ENCODE measurements at places on chromosomes 3 and 15.

- no peak for DNase-seq
Measured at GRCh38 chr15:95814908-95815307, 515.6 kb upstream of the NR2F2 start.

- peak; percentile 59 for DNase-seq
Measured at GRCh38 chr15:75727851-75728715, 15.4 kb upstream of the CSPG4 start.

DNA sequence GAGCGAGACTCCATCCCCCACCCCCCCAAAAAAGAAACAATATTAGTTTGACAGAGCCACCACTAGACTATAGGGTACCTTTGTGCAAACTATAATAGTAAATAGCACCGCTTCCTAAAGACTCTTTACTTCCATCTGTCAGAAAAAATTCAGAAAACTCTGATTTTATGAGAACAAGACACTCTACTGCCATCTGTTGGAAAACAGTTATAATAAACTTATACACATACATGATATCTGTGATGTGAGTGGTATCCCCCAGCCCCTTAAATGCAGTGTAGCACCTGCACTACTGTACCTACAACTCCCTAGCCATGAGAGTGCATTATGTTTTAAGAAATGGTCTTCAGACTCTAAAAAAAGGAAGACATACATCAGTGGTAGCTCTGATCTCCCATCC is 47.1 kb upstream of the CTDSPL start:
- DNase-seq: no peak

- no peak for DNase-seq
Measured at GRCh38 chr3:150972366-150973071, at the start of gene CLRN1. Gene CLRN1 (minus strand): TSS chr3:150972727. CDS start chr3:150972708, 19 bp downstream.

GRCh38 chr3:73480187-73480672 is 144.5 kb downstream of the PDZRN3 start:
- DNase-seq: no peak

DNA sequence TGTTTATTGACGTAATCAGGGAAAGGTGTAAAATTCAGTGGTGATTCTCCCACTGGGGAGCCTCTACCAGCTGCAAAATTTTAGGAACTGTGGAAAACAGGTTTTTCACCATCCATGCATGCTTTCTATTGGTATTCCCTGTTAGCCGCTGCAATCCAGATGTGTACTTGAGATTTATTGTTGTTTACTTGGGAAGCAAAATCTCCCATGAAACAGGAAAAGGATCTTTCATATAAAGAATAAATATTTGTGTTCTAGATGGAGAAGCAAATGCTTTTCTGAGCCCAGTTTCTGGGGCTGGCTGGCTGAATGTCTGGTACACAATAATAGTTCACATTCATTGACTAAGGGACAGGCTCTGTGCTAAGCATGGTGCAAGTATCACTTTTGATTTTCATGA is 144.6 kb upstream of the RASGRP1 start:
- DNase-seq: no peak

- DNase-seq: no peak
Measured at GRCh38 chr15:100760357-100760903, 119.2 kb upstream of the ALDH1A3 start.

DNA sequence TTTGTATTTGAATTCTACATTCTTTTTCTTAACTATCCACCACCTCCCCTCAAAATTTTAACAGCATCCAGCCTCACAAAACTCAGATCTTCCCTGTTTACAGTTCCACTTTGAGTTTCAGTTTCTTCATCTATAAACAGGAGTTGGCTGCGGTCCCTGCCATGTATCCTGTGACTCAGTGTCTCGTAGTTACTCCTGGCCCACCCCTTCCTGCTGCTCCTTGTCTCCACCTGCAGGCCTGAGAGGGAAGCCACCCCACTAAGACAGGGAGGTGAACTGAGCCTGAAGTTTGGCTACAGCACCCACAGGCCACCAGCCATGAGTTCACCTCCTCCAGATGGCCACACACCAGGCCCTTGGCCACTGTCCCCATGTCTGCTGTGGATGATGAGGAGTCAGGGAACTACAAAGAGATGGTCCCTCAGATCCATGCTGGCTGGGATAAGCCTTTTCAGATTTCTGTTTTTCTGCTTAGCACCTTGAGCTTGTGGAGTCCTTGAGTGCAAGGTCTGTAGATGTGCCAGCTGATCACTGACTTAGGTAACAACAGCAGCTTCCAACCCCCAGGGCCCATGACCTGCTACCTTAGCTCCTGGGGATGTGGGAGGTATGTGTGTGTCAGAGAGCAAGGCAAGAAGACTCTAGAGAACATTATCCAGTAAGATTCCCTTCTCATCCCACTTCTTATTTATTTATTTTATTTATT is 37.5 kb downstream of the CD86 start:
- DNase-seq: no peak

DNA sequence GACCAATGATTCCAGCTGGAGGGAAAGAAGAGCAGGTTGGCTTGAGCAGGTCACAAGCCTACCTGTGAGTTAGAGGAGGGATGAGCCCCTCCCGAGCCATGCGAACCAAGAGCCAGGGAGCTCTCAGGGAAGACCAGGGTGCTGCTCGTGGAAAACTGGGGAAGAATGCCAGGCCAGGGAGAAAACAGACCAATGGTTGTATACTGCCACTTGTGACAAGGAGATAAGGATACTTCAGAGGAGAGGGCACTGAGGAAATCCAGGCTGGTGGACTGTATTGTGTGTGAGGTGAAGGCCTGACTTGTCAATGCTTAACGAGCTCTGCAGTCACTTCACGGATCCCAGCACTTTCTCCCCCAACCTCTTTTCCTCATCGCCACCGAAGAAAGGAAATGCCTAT is 177.7 kb downstream of the SSR3 start:
- DNase-seq: no peak

- no peak for DNase-seq
Measured at GRCh38 chr3:96970211-96970610, 155.8 kb downstream of the EPHA6 start.

DNA sequence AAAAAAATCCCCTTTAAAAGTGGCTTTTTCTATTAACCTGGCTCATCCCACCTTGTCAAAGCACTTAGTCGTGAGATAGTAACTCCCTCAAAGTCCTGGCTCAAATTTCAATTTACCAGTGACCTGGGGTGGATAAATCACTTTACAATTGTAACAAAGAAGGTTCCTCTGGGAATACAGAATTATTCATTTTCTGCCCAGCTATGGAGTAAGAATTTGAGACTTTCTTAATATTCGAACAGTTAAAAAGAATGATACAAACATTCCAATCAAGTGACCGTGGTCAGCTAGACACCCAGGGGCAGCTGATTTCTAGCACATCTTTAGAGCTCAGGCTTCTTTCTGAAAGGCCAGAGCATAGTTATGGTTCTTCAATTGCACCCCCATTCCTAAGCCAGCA is 291.0 kb upstream of the TGFBR2 start:
- DNase-seq: no peak

GRCh38 chr3:137978328-137978727 is 31.6 kb upstream of the CLDN18 start:
- DNase-seq: no peak

- no peak for DNase-seq
Measured at GRCh38 chr3:46215810-46216414, 7.8 kb upstream of the CCR1 start.

DNA sequence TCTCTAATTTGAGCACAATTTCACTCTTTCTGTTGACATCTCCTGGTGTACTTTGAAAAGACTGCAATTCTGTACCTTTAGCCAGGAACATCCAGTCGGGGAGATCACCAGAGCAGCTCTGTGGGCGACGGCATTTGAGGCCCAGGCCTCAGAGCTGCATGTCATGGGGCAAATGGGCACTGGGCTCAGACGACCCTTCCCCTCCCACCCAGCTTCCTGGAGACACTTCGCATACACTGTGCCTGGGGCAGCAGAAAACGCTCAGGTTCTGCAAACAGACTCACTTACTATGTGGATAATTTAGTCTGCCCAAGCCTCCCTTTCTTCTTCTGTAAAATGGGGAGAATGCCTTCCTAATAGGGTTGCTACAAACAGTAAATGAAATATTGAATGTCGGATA is 96.9 kb downstream of the HMG20A start:
- DNase-seq: no peak

GRCh38 chr3:141370065-141370533 is 1.8 kb downstream of the ZBTB38 start:
- no peak for DNase-seq

DNA sequence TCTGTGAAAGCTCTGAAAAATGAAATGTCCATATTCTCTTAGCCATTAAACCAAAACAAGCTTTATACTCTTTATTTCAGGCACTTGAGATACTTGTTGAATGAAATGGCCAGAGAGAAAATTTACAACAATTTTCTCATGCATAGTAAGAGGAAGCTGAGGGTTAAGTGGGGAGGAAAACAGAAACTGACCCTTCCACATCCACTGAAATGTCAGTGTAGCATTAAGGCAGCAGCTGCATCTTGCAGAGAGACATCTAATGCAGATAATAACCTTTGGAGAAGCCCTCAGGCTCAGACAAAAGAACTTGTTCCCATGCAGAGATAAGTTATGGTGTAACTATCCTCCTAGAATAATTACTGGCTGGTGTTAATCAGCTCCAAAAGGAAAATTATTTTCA is 34.0 kb downstream of the ZDHHC23 start:
- no peak for DNase-seq

GRCh38 chr15:63327648-63328421 is 50.4 kb downstream of the APH1B start:
- no peak for DNase-seq

DNA sequence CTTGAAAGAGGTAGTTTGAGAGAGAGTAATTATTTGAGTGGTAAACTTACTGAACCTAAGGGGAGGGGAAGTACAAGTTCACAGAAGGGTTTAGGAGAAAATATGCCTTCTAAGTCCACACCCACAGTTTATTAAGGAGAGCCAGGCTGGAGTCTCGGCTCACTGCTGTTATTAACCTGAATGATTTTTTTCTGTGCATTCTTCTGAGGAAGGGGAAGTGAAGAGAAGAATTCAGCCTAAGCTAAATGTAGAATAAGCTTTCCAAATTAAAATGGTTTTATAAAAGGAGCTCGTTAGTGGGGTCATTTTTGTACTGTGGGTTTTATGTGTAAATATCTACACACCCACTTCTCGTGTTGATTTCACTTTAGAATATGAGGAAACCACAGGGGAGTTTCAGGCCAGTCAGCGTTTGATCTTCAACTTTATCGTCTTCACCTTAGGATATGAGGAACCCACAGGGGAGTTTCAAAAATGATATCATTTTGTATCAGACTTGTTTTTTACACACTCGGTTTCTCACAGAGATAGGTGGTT is 1.5 kb downstream of the WHAMM start:
- peak; percentile 10 for DNase-seq

GRCh38 chr15:70589221-70589620 is 174.1 kb downstream of the UACA start:
- no peak for DNase-seq

DNA sequence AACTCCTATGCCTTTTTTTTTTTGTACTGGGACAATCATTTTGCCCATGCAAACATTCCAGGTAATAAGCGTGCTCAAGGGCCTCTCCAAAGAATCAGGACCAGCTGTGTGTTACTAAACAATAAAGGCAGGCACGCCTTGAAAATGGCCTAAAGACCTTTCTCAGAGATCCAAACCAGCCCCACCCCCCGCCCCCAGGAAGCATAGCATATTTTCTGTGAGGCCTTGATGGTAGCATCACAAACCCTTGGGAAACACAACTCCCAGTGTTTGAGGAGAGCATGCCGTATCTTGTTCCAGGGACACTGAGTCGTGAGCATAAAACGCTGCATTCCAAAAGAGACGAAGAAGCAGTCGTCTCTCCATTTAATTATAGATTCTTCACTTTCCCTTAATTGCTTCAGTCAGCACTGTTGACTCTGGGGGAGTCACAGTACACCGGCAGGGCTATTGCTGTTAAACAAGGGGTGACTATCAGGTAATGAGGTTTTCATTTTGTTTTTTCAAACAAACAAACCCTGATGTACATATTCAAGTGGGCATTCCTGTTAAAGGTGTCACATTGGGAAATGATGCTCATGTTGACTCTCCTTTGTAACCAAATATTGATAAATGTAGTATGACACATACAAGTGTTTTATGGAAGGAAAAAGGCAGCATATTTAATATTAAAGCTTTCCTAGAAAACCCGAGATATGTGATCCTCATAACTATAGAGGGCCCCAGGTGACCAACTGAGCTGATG is 4.4 kb upstream of the TPM1 start:
- no peak for DNase-seq

DNA sequence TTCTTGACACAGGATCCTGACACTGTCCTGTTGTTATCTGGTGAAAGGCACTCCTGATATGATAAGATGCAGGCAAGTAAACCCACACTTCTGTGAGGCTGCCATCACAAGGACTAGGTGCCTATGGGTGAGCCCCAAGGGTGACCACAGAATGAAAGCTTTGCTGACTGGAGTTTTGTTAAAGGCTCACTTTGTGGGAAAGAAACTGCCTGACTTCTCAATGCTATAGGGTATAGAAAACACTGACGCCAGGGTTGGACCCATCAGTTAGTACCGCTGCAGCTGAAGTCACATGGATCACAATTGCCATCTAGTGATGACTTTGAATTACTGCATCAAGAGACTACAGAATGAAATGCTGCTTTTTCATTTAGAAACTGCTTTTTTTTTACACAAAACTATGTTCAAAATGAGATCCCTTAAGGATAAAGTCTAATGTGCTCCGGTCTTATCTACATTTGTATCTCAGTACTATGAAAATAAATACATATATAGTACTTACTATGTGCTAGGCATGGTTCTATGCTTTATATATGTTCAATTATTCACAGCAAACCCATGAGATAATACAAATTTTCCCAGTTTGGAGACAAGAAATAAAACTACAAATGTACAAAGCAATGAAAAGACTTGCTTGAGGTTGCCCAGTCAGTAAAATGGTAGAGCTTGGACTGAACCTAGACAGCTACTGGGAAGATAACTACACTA is 64.2 kb upstream of the CMSS1 start:
- no peak for DNase-seq

DNA sequence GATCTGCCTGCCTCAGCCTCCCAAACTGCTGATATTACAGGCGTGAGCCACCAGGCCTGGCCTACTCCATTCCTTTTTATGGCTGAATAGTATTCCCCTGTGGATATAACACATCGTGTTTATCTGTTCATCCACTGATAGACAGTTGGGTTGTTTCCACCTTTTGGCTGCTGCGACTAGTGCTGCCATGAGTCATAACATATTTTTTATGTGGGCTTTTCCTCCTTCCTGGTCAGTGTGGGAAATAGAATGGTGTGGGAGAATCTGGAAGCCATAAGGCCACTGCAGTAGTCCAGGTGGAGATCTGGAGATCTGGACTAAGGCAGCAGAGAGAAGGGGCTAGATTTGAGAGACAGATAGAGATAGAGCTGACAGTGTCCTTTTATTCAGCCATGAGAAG is 16.2 kb downstream of the LCMT2 start:
- no peak for DNase-seq

GRCh38 chr3:76349715-76350480 is 564.5 kb upstream of the ZNF717 start:
- DNase-seq: no peak

DNA sequence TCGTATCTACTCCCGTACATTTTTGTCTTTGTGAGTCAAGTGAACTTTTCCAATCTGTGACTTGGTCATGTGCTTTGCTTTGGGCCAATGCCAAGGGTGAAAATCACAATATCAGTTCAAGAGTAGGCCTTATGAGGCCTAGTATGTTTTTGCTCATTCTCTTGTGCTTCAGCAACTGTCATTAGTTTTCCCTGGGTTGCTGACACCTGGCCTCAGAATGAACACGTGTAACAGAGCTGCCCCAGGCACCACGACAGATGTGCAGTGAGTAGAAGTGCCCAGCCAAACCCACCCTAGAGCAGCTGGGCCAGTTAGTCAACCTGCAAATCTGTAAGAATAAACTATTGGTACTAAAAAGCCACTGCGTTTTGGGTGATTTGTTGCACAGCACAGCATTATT is 460.3 kb upstream of the WNT5A start:
- no peak for DNase-seq

- no peak for DNase-seq
Measured at GRCh38 chr15:35312344-35312743, 227.2 kb upstream of the NANOGP8 start.
